Karpas-422 (cell line): ENCODE measurements at places on chromosomes 1 and 21.

GRCh38 chr1:72288886-72289285, 6.5 kb upstream of the NEGR1 start:
- H3K4me3 ChIP-seq: no peak overlapping the region
- H3K27ac ChIP-seq: no peak overlapping the region
- DNase-seq: no peak
- H3K4me1 ChIP-seq: no peaks in the 10 kb centered on the region

- no peaks in the 10 kb centered on the region for H3K4me1 ChIP-seq
- no peaks in the 10 kb centered on the region for H3K36me3 ChIP-seq
- H3K27ac ChIP-seq: no peak overlapping the region
- no peaks in the 10 kb centered on the region for H3K27me3 ChIP-seq
- H3K4me3 ChIP-seq: no peak overlapping the region
- no peak for DNase-seq
Measured at GRCh38 chr1:206898915-206899431, 1.7 kb downstream of the IL24 start.

DNA sequence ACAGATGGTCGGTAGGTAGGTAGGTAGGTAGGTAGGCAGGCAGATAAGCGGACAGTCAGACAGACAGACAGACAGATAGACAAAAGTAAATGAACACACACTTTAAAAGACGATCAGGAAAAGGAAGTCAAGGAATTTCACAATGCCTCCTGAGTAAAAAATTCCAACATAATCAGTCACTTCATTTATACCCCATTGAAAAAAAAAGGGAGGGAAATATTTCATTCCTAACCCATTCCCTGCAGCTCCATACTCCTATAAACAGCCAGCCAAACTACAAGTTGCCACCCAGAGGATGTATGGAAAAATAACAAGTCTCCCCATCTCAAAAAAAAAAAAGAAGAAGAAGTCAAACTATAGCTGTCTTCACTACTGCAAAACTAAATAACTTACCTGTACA, 43.4 kb downstream of the ZZZ3 start:
- no peak overlapping the region for H3K27ac ChIP-seq
- DNase-seq: no peak
- H3K36me3 ChIP-seq: peaks cover 19% of the 10 kb centered on the region; the same call in 1 of the 2 replicates
- H3K27me3 ChIP-seq: no peaks in the 10 kb centered on the region

- H3K4me3 ChIP-seq: no peak overlapping the region
- no peaks in the 10 kb centered on the region for H3K36me3 ChIP-seq
- DNase-seq: no peak
- H3K27me3 ChIP-seq: no peaks in the 10 kb centered on the region
Measured at GRCh38 chr1:29505532-29506220, 269.4 kb downstream of the PTPRU start.

GRCh38 chr1:153342178-153342577, 6.5 kb downstream of the PGLYRP4 start:
- H3K4me1 ChIP-seq: peaks cover 2% of the 10 kb centered on the region; the same call in 1 of the 2 replicates
- DNase-seq: no peak
- H3K27ac ChIP-seq: no peak overlapping the region
- no peak overlapping the region for H3K4me3 ChIP-seq

DNA sequence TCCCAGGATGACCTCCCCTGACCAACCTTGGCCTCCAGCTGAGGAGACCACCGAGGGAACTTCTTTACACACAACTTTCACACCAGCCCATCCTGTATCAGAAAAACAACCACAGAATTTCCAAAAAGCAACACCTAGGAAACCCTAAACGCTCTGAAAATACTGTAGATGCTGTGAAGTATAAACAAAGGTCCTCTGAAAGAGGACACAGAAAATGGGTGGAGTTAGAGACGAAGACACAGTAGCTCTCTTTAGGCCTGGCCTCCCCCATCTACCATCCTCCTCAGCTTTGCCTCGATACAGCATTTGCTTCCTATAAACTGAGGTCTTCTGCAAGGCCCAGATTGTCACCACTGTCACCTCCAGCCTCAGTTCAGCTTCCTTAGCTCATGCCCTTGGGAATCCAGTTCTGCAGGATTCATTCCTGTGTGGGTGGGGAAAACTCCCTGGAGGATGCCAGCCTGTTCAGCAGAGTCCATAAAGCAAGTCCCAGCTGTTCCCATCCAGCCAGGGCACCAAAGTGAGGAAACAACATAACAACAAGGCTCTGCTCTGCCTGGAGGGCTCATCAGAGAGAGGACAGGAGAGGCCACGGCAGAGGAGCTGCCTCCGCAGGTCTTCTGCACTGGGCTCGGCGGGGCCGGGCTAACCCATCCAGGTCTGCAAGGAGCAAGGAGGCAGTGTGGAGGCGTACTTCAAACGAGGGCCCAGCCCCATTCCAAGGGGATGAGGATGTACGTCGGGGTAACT, 15.0 kb downstream of the PIK3C2B start:
- H3K27ac ChIP-seq: no peak overlapping the region
- H3K4me1 ChIP-seq: peaks cover 18% of the 10 kb centered on the region
- no peaks in the 10 kb centered on the region for H3K36me3 ChIP-seq
- no peaks in the 10 kb centered on the region for H3K27me3 ChIP-seq

- H3K27me3 ChIP-seq: no peaks in the 10 kb centered on the region
- H3K4me3 ChIP-seq: no peak overlapping the region
- H3K27ac ChIP-seq: no peak overlapping the region
- no peaks in the 10 kb centered on the region for H3K36me3 ChIP-seq
Measured at GRCh38 chr1:230794431-230794830, 47.2 kb downstream of the CAPN9 start.

- no peaks in the 10 kb centered on the region for H3K36me3 ChIP-seq
- no peak overlapping the region for H3K27ac ChIP-seq
- no peak overlapping the region for H3K4me3 ChIP-seq
- DNase-seq: no peak
- no peaks in the 10 kb centered on the region for H3K27me3 ChIP-seq
- peaks cover 9% of the 10 kb centered on the region for H3K4me1 ChIP-seq
Measured at GRCh38 chr1:205962821-205963221, 19.6 kb upstream of the SLC26A9 start.

- H3K27me3 ChIP-seq: no peaks in the 10 kb centered on the region
- no peak for DNase-seq
- H3K36me3 ChIP-seq: no peaks in the 10 kb centered on the region
- H3K4me1 ChIP-seq: no peaks in the 10 kb centered on the region
- no peak overlapping the region for H3K4me3 ChIP-seq
- H3K27ac ChIP-seq: no peak overlapping the region
Measured at GRCh38 chr1:153613406-153613805, 469 bp upstream of the S100A16 start.

GRCh38 chr1:236143104-236143948, 987 bp downstream of the GPR137B start:
- peak overlapping the region; percentile 88 for H3K4me3 ChIP-seq
- H3K36me3 ChIP-seq: peaks cover 3% of the 10 kb centered on the region; the same call in 1 of the 2 replicates
- peak; percentile 75 for DNase-seq
- H3K27ac ChIP-seq: peak overlapping the region; percentile 93

GRCh38 chr21:42393443-42393950, 2.4 kb downstream of the TMPRSS3 start:
- H3K27ac ChIP-seq: no peak overlapping the region
- H3K36me3 ChIP-seq: no peaks in the 10 kb centered on the region
- no peak overlapping the region for H3K4me3 ChIP-seq

DNA sequence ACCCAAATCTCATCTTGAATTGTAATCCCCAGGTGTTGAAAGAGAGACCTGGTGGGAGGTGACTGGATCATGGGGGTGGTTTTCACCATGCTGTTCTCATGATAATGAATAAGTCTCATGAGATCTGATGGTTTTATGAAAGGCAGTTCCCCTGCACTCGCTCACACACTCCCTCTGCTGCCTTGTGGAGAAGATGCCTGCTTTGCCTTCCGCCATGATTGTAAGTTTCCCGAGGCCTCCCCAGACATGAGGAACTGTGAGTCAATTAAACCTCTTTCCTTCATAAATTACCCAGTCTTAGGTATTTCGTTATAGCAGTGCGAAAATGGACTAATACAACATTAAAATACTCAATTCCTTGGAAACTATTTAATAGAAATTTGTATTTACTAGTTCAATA, 99.2 kb downstream of the PROX1 start:
- no peak overlapping the region for H3K4me3 ChIP-seq
- peak; percentile 59 for DNase-seq
- H3K4me1 ChIP-seq: no peaks in the 10 kb centered on the region
- H3K27ac ChIP-seq: no peak overlapping the region

DNA sequence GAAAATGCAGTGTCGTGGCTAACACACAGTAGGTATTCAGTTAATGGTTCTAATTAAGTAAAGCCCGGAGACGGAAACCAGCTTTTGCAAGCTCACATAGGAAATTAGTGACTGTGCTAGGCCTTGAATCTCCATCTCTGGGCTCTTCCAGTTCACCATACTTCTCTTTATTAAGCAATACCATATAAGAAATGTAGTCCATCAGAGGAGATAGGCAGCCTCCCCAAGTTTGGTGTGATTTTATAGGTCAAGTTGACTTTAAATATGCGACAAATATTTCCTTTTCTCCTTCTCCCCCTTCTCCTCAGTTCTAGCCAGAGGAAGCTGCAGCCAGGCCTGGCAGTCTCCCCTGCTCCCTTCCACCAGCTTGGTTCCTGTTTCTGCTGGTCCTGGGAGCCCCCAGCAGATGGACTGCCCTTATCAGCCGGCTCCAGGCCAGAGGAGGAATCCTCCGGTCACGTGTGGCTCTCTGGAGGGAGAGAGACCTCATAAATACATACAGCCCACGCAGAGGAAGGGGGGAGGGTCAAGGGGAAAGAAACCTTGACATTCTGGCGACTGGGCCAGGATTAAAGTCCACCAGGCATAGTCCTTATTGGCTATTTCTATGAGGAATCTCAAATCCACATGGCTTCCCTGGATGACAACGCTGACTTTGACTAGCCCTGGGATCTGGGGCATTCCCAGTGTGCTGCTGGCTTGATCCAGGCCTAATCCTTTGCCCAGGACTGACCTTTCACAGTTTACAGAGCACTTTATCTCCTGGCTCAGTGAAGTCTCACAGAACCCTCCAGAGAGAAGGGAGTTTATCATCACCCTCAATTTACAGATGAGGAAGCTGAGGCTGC, 115.1 kb upstream of the JUN start:
- H3K4me3 ChIP-seq: no peak overlapping the region
- H3K27ac ChIP-seq: no peak overlapping the region
- H3K4me1 ChIP-seq: peaks cover 9% of the 10 kb centered on the region
- H3K36me3 ChIP-seq: no peaks in the 10 kb centered on the region
- no peaks in the 10 kb centered on the region for H3K27me3 ChIP-seq

DNA sequence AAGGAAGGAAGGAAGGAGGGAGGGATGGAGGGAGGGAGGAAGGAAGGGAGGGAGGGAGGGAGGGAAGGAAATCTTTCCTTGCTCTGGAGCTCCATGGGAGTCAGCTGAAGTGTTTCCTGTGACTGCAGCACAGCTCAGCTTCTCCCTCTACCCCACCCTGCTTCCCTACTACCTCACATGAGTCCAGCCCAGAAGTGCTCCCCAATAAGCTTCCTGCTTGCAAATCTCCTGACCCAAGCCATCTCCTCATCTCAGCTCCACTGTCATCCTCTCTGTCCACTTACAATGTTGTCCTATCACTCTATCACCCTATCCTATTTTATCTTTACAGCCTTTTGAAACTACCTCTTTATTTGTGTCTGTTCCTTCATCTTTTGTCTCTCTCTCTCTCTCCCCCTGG, 52.9 kb upstream of the SSBP3 start:
- no peaks in the 10 kb centered on the region for H3K36me3 ChIP-seq
- no peak overlapping the region for H3K27ac ChIP-seq
- no peak overlapping the region for H3K4me3 ChIP-seq
- H3K4me1 ChIP-seq: no peaks in the 10 kb centered on the region
- no peaks in the 10 kb centered on the region for H3K27me3 ChIP-seq

DNA sequence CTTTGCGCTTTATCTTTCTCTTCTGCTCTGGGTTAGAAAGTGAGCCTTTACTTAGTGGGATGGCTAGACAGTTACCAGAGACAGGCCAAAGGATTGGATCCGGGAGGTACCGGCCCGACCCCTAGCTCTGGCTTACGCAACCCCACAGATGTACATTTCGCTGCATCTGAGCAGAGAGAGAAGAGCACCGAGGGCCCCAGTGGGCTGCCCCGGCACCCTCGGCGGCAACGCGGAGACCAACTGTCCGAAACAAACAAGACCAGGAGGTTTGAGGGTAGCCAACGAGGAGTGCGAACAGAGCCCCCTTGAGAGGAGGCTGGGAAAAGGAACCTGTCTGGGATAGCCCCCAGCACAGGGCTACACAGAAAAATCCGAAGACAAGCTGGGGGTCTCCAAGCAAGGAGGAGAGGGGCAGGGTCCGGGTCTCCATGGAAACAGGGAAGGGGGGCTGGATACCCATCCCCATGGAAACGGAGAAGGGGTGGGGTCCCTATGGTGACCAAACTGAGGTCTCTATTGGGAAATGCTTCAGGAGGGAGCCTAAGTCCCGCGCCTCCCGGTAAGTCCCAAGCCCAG, 373 bp downstream of the MTF1 start:
- peaks cover 21% of the 10 kb centered on the region; the same call in 1 of the 2 replicates for H3K36me3 ChIP-seq
- peak; percentile 70 for DNase-seq
- no peaks in the 10 kb centered on the region for H3K27me3 ChIP-seq
- H3K4me1 ChIP-seq: peaks cover 31% of the 10 kb centered on the region
- peak overlapping the region; percentile 59 for H3K27ac ChIP-seq

DNA sequence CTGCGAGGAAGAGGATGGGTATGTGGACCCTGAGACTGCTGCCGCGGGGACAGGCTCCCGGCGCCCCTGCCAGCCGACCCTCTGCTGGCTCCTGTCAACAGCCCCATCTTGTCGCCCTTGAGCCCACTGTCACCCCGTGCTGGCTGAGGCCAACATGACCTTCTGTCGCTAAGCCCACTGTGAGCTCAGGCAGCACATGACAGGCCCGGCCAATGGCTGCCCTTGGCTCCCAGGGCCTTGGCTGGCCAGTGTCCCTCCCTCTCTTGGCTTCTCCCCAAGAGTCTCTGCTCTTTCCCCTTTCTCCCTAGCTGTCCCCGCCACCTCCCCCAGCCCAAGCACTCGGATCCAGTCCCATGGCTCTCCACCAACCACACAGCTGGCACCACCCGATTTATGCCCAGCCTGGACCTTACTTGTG, 3.5 kb downstream of the PEX10 start:
- no peak overlapping the region for H3K4me3 ChIP-seq
- peaks cover 10% of the 10 kb centered on the region for H3K36me3 ChIP-seq
- peaks cover 20% of the 10 kb centered on the region for H3K4me1 ChIP-seq
- no peaks in the 10 kb centered on the region for H3K27me3 ChIP-seq

DNA sequence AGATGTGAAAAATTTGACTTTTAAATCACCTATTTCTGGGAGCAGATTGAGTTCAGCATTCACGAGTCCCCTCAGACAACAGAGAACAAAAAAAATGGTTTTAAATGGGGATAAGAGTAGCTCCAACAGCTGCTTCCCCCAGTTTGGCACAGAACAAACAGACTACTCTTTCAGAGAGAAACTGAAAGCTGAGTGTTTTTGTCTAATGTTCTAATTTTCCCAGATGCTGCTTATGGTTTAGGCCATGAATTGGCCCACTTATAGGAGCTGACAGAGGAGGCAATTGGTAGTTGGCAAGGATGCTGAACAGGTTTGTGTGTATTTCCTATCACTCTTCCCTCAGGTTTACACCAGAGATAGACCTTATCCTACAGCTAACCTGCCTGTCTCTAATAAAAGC, 1637.4 kb upstream of the PRMT6 start:
- H3K36me3 ChIP-seq: no peaks in the 10 kb centered on the region
- no peaks in the 10 kb centered on the region for H3K4me1 ChIP-seq
- DNase-seq: no peak
- H3K27me3 ChIP-seq: no peaks in the 10 kb centered on the region
- H3K4me3 ChIP-seq: no peak overlapping the region
- H3K27ac ChIP-seq: no peak overlapping the region
